A549 (cell line): ENCODE measurements at places on chromosomes 11 and 22.
A peak's percentile ranks its signal among the peaks of the same experiment; 100 is the strongest.

GRCh38 chr11:4606231-4607015 is 1.6 kb downstream of the TRIM68 start:
- DNase-seq, result no peak

GRCh38 chr11:40294349-40294735 is 1165.1 kb downstream of the LRRC4C start:
- DNase-seq, result no peak

DNA sequence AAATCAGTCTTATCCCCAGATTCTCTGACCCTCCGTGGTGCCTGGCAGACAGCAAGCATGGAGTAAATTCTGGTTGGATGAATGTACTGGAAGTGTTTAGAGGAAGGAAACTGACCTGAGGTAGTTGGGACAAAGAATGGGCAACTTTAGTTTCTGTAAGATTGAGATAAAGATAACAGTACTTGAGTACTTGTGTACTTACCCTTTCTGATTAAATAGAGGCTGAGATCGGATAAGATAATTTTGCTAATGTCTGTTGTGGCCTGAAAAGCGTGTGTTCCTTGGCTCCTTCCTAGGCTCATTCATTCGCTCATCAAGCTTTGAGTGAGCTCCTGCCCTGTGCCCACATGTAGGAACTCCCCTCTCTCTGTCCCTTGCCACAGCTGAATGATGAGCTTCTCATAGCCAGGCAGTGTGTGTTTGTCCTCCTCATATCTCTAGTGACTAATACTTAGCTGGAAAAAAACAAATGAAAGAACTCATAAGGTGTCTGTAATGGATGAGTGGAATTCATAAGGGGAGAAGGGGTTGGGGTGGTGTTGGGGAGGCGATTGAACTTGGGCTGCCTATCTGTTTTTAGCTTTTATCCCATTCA is 118.1 kb downstream of the DBX1 start:
- DNase-seq, result peak; percentile 30

DNA sequence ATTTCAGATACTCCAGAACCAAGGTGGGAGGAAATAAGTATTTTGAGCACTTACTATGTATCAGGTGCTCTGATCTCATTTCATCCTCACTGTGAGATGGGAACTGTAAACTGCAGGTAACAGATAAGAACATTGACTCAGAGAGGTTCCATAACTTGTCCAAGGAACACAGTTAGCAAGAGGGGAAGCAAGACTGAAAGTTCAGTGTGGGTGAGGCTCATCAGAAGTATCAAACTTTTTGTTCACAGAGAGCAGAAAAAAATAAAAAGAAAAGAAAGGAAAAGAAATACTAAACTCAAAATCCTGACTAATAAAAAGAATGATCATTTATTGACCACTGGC is 37.1 kb downstream of the RAB30 start:
- DNase-seq, result no peak

DNA sequence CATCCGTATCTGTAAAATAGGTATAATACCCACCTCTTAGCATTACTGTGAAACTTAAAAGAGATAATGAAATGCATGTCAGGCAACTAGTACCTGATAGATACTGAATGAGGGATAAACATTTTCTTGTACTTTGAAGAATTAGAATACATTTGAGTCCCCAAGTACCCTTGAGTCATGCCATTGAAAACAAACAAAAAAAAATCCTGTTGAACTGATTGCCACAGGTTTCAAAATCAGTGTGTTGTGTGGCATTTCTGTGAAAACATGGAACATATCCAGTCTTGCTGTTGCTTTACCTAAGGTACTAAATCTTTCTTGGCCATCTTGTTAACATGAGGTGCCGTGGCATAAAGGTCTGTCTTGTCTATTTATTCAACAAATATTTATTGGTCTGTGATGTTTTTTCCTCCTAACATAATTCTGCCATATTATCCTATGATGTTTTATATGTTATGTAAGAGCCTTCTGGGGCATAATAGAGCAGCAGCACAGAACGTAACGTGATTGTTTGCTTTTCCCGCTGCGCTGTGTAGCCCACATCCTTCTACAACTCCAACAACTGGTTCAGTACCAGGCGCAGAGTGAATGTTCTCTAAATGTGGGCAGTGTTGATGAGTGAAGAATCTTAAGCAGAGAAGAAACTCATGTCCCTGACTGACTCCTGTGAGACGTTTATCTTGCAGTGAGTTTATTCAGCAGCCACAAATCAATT is 79.3 kb upstream of the RAB1B start:
- peak; percentile 24 for DNase-seq

DNA sequence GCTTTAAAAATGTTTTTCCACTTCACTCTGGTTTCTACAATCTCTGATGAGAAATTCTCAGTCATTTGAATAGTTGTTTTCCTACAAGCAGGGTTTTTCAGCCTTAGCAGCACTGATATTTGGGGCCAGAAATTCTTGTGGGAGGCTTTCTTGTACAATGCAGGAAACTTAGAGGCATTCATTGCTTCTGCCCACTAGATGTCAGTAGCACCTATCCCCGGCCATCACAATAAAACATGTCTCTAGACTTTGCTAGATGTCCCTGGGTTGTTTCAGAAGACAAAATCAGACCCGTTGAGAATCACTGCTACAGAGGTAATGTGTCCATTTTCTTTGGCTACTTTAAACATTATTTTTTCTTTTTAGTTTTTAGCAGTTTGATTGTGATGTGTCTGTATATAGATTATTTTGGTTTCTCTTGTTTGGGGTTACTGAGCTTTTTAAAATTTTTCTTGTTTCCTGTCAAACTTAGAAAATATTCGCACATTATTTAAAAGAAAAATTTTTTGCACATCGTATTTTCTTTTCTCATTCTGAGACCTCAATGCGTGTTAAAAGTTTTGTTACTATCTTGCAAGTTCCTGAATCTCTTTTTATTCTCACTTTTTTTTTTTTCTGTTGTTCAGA is 60.8 kb upstream of the CCDC179 start:
- peak; percentile 55 for DNase-seq

GRCh38 chr11:24064309-24064903 is 432.4 kb upstream of the LUZP2 start:
- no peak for DNase-seq

- DNase-seq, result no peak
Measured at GRCh38 chr11:45399166-45399565, 113.0 kb upstream of the SYT13 start.

DNA sequence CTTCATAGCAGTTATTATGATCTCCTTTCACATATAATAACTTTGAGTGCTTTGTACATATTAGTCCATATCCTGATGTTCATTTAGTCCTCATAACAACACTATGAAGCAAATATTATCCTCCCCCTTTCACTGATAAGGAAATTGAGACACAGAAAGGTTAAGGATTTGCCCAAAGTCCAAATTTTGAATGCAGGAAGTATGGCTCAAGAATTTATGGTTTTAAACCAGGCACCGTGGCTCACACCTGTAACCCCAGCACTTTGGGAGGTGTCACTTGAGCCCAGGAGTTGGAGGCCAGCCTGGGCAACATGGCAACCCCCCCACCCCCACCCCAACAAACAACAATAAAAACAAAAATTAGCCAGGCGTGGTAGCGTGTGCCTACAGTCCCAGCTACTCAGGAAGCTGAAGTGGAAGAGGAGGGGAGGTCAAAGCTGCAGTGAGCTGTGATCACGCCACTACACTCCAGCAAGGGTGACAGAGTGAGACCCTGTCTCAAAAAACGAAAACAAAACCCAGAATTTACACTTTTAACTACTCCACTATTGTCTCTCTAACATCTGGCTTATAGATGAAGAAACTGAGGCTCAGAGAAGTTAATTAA is 8.6 kb downstream of the CCDC34 start:
- DNase-seq, result no peak

GRCh38 chr11:96112192-96113128 is 188.6 kb upstream of the MTMR2 start:
- DNase-seq, result no peak

GRCh38 chr22:45726081-45726480 is 54.4 kb downstream of the ATXN10 start:
- no peak for DNase-seq

DNA sequence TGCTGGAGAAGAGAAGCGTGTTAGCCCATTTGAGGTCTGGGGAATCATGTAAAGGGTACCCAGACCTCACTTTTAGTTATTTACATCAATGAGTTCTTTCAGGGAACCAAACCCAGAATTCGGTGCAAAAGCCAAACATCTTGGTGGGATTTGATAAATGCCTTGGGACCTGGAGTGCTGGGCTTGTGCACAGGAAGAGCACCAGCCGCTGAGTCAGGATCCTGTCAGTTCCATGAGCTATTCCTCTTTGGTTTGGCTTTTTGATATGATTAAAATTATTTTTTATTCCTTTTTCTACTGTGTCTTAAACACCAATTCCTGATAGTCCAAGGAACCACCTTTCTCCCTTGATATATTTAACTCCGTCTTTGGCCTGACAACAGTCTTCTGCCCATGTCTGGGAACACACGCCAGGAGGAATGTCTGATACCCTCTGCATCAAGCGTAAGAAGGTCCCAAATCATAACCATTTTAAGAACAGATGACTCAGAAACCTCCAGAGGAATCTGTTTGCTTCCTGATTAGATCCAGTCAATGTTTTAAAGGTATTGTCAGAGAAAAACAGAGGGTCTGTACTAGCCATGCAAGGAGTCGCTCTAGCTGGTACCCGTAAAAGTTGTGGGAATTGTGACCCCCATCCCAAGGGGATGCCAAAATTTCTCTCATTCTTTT is 65.2 kb downstream of the ALX4 start:
- DNase-seq, result no peak

DNA sequence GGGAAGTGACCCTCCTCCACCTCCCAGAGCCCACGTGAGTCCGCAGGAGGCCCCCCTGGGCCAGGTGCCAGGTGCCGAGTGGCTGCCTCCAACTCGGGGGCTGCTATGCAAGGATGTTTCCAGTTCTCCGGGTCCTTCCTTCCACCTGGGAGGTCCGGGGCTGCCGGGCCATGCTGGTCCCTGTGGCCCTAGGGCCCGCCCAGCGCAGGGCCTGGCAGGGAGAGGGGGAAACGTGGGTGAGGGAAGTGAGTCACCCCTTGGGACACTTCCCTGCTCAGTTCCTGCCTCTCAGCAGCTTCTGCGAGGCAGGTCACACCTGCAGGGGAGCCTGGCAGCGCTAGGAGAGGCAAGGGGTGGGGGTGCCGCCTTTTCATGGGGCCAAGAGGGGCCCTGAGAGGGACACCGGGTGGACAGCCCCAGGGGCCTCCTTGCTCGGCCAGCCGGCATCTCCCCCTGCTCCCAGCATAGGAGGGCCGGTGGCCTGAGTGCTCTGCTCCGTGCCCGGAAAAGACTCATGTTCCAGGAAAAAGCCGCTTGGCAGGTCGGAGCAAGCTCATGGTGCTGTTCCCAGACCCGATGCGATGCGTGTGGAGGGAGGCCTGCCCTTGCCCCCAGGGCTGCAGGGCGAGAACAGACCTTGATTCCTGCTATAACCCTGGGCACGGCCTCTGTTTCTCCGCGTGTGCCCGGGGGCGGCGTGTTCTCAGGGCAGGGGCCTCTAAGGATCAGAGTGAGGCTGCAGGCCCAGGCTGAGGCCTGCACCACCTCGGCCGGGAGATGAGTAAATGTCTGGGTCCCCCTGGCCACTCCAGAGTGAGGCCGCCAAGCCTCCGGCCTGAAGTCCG is 30.3 kb upstream of the WNT7B start:
- peak; percentile 66 for DNase-seq

DNA sequence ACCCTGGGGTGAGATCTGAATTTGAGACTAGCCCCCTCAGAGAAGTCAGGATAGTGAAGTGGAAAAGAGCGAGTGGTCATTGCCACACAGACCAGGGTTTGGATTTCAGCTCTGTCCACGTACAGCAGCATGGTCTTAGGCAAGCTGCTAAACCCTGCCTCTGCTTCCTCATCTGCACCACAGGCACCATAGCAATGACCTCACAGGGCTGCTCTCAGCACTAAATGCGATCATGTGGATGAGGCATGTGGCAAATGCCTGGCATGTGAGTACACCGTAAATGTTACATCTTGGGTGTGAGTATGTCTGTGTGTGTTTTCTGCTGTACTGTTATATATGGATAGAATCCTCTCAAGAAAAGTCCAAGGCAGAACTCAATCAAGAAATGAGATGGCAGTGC is 15.8 kb downstream of the NAV2 start:
- no peak for DNase-seq

DNA sequence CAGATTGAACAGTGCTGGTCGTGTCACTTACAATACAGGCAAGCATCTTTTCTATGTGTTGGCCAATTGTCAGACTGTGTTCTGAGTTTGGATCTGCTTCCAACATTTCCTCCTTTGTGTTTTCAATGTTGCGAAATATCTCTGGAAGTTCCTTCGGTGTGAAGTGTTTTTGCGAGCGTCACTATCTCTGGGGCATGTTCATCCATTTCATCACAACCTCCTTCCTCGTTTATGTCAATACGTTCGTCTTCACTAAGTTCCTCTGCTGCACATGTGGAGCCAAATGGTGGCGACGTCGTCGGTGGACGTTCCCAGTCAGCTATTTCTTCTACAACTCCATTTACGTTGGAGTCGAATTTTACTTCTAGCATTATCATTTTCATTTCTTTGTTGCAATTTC is 100.2 kb upstream of the LMO1 start:
- no peak for DNase-seq

DNA sequence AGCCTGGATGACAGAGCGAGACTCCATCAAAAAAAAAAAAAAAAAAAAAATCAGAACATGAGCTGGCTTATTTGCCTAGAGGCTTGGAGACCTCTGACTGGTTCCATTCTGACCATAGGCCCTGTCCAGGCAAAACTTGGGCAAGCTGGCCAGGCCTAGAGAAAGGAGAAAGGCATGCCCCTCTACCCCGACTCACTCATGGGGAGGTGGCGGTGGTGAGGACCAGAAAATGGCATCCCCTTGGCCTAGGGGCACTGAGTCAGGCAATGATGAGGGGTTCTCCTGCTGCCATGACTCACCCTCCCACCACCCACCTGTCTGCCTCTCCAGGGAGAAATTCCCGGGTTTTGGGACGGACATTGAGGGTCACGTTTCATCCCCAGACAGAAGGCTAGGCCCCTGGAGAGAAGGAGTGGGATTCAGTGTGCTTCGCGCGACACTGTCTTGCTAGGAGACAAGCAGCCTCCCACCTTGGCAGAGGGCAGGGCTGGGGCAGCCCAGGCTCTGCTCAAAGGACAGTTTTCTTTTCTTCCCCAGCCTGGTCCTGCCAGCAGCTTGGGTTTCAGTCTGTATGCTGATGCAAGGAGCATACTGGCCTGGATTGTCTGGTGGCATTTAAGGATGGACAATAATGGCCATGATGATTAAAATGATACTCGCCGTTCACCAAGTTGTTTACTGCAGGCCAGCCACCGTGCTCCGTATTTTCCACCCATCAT is 17.2 kb downstream of the TOB2 start:
- DNase-seq, result no peak

GRCh38 chr11:132238331-132238866 is 868.0 kb downstream of the NTM start:
- DNase-seq, result no peak

GRCh38 chr22:21070690-21071615 is 25.2 kb downstream of the LRRC74B start:
- no peak for DNase-seq

DNA sequence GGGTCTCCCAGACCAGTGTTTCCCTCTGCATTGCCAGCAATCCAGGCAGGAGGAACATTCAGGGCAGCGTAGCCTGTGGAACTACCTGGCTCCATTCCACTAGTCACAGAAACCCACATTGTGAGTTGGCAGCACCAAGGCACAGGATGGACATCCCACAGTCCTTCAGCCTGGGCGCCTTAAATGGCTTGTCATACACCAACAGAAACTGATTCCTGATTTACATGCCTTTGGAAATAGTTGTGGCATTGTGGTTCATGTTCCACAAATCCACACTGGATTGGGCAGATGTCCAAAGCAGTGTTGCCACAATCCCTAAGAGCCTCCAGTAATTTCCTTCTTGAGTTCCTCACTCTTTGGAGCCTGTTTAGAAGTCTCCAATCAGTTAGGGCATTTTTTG is 225.6 kb downstream of the BLID start:
- DNase-seq, result no peak
